Stimulated activated CD8-positive, alpha-beta memory T cell treated with anti-CD3 and anti-CD28 coated beads, Interleukin-2, amount 100 ng/mL, for 48 hours (primary cell): ENCODE measurements at places on chromosomes 3 and 15.

GRCh38 chr3:31723701-31724100 lies 191.0 kb downstream of the STT3B start:
- no peak for DNase-seq

GRCh38 chr15:40928821-40929659 lies at the start of gene DLL4:
TSS of gene DLL4 (plus strand) at chr15:40929340. CDS start at chr15:40929669, 329 bp downstream.
- no peak for DNase-seq

DNA sequence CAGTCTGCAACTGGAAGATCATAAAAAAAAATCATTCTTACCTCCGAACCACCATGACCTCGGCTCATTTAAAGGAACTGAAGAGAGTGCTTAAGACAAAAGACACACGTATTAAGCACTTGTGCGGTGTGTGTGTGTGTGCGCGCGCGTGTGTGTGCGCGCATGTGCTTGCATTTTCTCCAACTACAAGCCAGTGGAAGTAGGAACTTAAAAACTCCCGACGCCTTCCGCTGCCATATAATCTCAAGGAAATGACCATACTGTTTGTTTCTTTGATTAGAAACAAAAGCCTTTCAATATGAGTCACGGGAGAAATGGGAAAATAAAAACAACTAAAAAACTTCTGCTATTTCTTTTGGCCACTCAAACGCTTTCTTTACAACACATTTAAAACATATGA lies 32.4 kb downstream of the FRMD4B start:
- no peak for DNase-seq

DNA sequence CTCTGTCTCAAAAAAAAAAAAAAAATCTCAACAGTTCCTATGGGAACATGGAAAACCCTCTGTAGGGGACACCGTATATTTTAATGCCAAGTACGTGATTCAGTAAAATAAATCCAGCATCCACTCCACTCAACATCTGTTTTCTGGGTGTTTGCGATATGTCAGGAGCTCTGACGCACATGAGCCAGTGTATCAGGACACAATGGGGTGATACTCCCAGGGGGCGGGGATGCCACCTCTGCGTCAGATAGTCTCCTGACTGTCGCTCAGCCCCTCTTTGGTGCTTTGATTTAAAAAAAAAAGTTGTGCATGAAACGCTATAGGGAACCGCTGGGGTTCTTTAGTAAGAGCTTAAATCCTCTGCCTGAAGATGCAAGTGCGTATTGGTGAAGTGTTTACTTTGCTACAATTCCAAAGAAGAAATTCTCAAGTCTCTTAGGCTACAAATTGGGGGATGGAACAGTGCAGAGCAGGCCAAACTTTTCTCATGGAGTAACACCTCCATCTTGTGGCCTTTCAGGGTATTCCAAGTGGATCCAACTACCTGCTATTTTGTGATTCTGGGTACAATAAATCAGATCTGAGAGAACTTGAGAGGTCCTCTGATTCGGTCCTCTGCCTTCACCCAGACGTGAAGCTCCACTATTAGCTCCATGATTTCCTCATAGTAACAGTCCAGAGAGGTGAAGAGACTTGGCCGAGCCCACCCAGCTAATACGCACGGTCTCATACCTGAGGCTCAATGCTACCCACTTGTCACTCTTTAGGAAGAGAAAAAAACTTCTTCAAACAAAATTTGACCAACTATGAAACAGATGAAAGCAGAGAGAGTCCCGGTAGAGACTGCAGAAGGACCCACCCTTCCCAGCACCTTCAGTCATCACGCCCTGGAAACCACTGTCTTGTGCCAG lies 9.3 kb upstream of the NR2E3 start:
- no peak for DNase-seq

GRCh38 chr15:28085489-28086174 lies 13.5 kb downstream of the OCA2 start:
- no peak for DNase-seq

DNA sequence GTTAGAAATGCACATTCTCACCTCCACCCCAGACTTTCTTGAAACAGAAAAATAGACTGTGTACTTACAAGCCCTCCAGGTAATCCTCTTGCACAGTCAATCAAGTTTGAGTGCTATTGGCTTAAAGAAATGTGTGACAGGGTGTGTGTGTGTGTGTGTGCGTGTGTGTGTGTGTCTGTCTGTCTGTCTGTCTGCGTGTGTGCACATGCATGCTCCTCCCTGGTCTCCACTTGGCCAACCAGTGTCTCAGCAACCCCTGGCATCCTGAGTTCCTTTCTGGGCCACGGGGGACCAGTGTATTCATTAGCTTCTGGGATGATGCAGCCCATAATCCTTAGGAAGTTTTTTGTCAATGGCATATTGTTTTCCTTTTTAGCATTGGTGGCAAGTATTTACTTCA lies 128.8 kb upstream of the IL12A start:
- DNase-seq = no peak

DNA sequence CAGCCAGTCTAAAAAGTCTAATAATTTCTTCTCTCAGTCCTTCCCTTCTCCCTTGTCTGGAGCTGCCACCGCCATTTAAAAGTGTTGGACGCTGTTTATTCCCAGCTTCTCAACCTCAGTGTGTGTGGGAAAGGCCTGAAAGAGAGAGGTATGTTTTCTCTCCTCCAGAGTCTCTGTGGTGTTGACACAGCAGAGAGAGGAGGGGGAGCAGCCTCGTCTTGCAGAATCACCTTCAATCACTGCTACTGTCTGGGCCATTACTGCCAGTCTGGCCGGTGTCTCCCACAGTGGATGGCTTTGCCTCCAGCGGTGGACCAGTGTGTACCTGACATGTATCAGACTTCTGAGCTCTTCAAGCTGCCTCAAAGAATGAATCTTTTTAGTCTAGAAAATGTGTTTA lies 101.4 kb upstream of the TRIM42 start:
- no peak for DNase-seq

GRCh38 chr3:12947504-12948369 lies 106.4 kb upstream of the RPL32 start:
- DNase-seq = no peak

- no peak for DNase-seq
Measured at GRCh38 chr3:159872374-159873109, 116.1 kb upstream of the IL12A start.

- no peak for DNase-seq
Measured at GRCh38 chr3:175477651-175478224, 618.6 kb downstream of the NAALADL2 start.

DNA sequence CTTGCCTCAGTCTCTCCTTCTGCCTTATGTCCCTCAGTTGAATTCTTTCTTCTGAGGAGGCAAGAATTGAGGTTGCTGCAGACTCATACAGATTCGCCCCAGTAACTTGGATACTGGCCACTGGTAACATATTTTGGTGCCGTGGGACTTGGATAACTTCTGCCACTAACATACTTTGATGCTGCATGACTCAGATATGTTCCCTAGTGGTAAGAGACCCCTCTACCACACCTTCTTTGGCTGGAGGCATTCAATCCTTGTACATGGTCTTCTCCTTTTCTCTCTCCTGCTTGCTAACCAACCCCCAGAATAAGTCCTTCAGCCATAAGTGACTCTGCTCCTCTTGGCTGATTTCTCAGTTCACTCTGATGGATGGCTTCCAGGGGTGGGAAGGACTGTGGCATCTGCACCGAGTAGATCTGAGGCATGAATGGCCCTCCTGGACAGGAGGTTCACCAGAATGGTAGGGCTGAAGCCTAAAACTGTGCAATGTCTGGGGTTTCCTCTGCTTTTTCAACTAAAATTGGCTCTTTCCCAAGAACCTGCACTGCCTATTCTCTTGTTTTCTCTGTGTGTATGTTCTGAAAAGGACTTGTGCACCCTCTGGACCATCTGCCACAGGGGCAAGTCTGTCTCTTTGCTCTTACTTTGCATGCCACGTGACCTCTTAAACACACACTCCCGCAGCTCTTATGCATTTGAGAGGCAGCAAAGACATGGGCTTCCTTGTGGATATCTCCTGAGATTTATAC lies 55.5 kb upstream of the FSTL1 start:
- DNase-seq = no peak

DNA sequence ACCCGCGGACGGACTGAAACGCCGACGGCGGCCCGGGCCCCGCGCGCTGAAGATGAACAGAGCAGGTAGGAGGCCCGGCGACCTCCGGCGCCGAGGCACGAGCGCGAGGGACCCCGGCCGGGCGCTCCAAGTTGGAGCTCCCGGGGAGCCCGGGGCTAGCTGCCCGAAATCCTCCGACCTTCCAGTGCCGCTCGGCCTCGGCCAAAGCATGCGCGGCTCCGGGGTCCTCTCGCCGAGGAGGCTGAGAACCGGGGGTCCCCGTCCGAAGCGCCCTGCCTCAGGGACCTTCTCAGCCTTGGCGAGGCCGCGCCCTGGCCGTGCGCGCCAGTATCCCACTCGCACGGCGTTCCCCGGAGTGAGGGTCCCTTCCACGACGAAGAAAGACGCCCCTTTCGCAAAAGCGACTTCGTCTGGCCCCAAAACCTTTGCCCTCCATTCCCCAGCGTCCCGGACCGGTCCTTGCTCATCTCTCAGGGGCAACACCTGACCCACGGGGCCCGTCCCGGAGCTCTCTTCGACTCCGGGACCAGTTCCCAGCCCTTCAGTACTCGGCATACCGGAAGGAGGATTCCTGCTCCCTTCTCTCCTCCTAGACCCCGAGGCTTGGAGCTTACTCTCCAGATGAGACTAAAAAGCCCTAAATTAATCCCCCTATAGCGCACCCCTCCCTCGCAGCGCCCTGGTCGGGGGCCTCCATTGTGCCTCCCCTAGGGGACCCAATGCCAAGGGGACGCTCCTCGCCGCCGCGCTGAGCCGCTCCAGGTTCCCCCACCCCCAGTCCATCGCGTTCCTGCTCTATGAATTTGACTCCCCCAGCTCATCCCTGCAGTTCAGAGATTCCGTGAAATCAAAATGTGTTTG lies 7.7 kb upstream of the FGD5 start:
- DNase-seq = no peak

GRCh38 chr15:69706353-69707097 lies 253.9 kb downstream of the RPLP1 start:
- DNase-seq = no peak

- no peak for DNase-seq
Measured at GRCh38 chr15:60787837-60788691, 309.1 kb upstream of the ICE2 start.

- no peak for DNase-seq
Measured at GRCh38 chr3:52196977-52197376, 983 bp upstream of the ALAS1 start.

- no peak for DNase-seq
Measured at GRCh38 chr3:136939489-136939888, 18.3 kb upstream of the IL20RB start.

DNA sequence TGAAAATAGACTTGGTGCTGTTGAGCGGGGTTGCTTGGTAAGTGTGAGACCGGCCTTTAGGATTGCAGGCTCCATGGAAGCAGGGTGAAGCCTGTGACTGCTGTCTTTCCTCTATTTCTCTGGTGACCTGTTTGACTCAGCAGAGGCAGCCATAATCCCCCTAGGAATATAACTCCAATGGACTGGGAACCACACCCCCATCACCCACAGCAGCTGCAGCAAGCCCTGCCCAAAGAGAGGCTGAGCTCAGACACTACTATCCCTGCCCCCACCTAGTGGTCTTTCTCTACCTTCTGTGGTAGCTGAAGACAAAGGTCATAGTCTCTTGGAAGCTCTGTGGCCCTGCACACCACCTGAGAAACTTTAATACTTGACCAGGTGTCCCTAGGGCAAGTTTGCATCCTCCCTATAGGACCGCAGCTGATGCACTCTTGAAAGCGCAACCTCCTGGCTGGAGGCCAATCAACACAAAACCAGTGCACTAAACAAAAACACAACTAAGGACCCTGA lies 133.6 kb upstream of the MRPL3 start:
- no peak for DNase-seq

DNA sequence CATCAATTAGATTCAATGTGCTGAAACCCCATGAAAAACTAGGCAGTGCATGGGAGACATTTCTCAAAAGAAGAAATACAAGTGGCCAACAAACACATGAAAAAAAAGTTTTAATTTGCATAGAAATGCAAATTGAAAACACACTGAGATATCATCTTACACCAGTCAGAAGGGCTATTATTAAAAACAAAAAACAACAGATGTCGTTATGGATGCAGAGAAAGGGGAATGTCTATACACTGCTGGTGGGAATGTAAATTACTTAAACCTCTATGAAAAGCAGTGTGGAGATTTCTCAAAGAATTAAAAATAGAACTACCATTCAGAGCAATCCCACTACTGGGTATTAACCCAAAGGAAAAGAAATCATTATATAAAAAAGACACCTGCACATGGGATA lies 98.7 kb downstream of the CCNL1 start:
- DNase-seq = no peak

DNA sequence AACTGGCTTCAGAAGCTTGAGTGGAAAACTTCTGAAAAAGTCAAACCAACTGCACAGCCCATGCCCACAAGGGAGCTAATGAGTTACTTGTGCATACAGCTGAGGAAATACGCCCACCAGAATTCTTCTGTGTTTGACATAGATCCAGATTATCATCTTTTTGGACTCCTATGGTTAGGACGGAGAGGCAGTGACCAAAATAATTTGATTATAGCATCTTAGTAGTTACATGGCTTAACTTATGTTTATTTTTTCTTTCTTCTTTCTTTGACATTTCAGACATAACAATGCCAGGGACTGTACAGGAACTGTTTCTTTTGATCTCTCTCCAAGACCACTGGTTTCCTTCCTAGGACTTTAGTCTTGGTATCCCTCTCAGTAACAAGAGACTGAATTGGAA lies 246.1 kb upstream of the RASGRP1 start:
- DNase-seq = no peak

- DNase-seq = no peak
Measured at GRCh38 chr3:157404381-157404780, 32.3 kb upstream of the PTX3 start.

- no peak for DNase-seq
Measured at GRCh38 chr15:100516643-100517512, 11.9 kb downstream of the CERS3 start.

GRCh38 chr3:66507423-66508260 lies 6.8 kb upstream of the LRIG1 start:
- no peak for DNase-seq

GRCh38 chr15:70383856-70384255 lies 286.1 kb upstream of the TLE3 start:
- DNase-seq = no peak

- DNase-seq = peak; percentile 71
Measured at GRCh38 chr3:12187448-12188327, 29.0 kb upstream of the TIMP4 start.

DNA sequence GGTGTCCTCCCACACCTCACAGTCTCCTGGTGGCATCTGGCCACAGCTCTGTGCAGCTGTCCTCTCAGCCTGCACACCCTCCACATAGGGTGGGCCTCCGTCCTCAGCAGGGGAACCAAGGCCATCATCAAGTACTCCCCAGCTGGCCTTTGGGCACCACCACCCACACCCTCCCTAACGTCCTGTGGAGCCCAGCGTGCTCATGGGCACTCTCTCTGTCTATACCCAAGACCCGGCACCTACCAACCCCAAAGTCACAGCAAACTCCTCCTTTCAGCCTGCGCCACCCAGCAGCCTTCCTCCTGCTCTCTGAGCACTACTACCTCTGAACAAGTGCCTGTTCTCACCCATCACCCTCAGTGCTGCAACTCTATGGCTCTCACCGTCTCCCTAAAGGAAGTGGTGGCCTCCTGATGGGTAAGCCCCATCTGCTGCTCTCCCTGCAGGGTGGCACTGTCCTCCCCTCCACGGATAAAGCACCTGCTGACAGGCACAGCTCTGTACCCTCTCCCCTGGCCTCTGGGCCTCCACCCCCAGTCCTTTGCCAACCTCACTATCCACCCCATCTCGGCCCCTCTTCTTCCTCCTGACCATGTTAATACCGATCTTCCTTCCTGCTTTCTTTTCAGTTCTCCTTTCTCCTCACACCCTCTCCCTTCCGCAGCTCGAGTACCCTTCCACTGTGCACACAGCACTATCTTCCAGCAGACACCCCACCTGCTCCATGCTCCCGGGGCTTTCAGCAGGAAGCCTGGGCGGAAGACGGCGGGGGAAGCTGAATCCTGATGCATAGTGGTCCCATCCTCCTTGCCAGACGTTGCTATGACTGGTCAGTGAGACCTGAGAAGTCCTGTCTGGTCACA lies 31.5 kb downstream of the SLC41A3 start:
- DNase-seq = no peak
